CD4-positive, CD25-positive, alpha-beta regulatory T cell (primary cell): ENCODE measurements at places on chromosomes 4 and X. TPM values are rescaled to one million over a fixed set of nuclear protein-coding genes. Genes with fewer than 3 reads are reported as not detected.

ODAPH gene
- polyA plus RNA-seq = not detected

SHROOM4 gene
- not detected for polyA plus RNA-seq

ATP1B4 gene
- polyA plus RNA-seq = not detected

PHF8 gene
- polyA plus RNA-seq = 20.0 TPM

TLR2 gene
- polyA plus RNA-seq = 0.74 TPM

ASB12 gene
- polyA plus RNA-seq = not detected

SCOC gene
- polyA plus RNA-seq = 34.1 TPM
